AG10803 (cell line): ENCODE measurements at places on chromosomes 5 and 9.

DNA sequence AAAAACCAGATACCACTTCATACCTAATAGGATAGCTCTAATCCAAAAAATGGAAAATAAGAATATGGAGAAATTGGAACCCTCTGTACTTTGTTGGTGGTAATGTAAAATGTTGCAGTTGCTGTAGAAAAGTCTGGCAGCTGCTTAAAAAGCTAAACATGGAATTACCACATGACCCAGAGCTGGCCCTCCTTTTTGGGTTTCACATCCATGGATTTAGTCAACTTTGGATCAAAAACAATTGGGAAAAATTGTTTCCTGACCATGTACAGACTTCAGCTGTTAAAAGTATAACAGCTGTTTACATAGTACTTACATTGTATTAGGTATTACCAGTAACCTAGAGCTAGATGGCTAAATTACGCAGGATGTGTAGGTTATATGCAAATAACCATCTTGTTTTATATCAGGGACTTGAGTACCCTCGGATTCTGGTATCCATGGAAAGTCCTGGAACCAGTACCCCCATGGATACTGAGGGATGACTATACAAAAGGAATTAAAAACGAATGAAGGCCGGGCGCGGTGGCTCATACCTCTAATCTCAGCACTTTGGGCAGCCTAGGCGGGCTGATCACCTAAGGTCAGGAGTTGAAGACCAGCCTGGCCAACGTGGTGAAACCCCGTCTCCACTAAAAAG, 15.8 kb downstream of the DNAJA1 start:
- no peak for DNase-seq

DNA sequence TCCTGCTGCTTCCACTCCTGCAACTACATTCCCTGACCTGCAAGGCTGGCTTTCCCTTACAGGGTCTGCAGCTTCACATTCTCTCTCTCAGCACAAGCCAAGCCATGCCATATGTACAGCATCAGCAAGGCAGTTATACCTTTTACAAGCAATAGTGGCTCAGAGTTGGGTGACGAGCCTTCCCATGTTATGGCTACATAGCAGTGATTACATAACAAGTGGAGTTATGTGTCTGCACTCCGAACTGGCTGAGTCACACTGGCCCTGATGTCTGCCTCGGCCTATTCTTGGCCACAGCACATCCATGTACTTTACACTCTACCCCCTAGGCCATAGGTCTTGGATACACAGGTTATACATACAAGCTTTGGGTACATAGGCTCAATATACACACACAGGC, 52.0 kb upstream of the SNCAIP start:
- peak; percentile 91 for DNase-seq

- DNase-seq, result no peak
Observed at GRCh38 chr5:81147011-81147885, 85.9 kb upstream of the CKMT2 start.

- DNase-seq, result peak; percentile 10
Observed at GRCh38 chr9:133585481-133586351, 23.5 kb downstream of the FAM163B start.

- peak; percentile 29 for DNase-seq
Observed at GRCh38 chr5:83518319-83519061, 46.9 kb downstream of the VCAN start.

- no peak for DNase-seq
Observed at GRCh38 chr5:8879248-8879647, 666.6 kb downstream of the SEMA5A start.

GRCh38 chr9:119844431-119844830, 475.2 kb upstream of the BRINP1 start:
- no peak for DNase-seq

DNA sequence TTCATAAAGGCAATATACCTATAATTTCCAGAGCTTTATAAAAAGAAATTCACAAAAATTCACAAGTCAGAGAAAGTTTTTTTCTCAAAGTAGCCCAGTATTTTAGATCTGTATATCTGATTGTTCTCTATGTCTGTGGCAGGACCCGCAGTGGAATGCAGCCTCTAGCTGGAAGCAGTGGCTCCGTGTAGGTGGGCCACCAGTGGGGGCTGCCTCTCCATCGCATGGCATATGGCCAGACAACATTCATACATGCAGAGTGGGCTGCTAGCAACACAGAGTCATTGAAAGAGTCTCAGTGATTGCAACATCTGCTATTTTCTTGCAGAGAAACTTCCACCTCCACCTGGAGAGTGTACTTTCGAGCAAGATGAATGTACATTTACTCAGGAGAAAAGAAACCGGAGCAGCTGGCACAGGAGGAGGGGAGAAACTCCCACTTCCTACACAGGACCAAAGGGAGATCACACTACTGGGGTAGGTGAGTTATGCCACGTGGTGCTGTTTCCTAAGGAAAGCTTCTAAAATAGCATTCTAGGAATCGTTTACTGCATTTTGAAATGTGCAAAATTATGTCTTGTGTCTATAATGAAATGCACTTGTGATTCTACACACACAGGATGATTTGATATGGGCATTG, 88.5 kb upstream of the SMC5 start:
- no peak for DNase-seq

DNA sequence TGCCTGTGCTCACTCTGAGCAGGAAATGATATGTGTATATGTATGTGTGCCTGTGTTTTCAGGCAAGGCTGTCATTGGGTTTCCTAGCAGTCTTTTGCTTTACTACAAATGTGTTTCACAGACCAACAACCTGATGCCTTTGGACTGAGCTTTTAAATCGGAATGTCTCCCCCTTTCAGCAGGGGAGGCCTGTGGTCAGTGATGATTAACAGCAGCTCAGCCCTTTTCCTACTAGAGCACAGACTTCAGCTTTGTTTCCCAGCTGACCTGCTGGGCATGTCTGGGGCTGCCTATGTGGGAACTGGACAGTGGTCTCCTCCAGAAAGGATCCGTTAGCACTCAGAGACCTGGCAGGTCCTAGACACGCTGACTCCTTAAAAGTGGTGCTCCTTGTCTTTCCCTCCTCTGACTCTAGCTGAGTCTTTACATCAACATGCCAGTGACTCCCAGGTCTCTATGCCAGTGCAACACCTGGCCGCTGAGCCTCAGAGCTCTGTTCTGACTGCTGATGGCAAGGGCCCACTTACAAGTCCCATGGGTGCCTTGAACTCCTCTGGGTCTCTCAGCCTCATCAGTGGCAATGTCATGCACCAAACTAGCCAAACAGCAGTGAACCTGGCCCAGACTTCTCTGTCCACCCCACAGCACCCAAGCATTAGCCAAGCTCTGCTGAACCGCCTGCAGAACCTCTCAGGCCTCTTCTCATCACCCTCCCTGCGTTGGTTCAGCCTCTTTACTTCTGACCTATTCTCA, 7.7 kb downstream of the MACROH2A1 start:
- peak; percentile 93 for DNase-seq

GRCh38 chr9:29217966-29218365, 1644.7 kb upstream of the C9orf72 start:
- DNase-seq, result no peak

DNA sequence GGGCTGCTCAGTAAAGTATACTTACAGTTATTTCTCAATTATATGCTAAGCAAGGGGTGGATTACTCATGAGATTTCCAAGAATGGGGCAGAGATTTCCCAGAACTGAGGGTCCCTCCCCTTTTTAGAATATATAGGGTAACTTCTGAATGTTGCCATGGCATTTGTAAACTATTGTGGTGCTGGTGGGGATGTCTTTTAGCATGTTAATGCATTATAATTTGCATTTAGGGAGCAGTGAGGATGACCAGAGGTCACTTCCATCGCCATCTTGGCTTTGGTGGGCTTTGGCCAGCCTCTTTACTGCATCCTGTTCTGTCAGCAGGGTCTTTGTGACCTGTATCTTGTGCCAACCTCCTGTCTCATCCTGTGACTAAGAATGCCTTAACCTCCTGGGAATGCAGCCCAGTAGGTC, 35.5 kb downstream of the TTC1 start:
- DNase-seq, result no peak

DNA sequence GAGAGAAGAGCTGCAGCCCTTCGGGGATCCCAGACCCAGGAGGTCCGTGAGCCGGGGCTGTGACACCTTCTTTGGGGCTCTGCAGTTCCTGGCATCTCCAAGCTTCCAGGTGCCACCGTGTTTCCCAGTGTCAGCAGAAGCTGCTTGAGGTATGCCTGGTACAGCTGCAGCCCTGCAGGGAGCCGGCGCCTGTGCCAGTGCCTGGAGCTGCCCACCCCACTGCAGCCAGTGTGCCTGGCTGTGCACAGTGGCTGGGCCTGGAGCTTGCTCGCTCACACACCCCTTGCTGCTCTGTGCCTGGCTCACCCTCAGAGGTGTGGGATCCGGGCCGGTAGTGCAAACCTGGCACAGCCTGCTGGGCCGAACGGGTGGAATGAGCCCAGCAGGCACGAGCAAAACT, 65.5 kb downstream of the NACC2 start:
- DNase-seq, result no peak

- DNase-seq, result no peak
Observed at GRCh38 chr5:65037831-65038815, 269.4 kb downstream of the CWC27 start.

- DNase-seq, result peak; percentile 76
Observed at GRCh38 chr9:129160712-129161533, 17.1 kb downstream of the IER5L start.

DNA sequence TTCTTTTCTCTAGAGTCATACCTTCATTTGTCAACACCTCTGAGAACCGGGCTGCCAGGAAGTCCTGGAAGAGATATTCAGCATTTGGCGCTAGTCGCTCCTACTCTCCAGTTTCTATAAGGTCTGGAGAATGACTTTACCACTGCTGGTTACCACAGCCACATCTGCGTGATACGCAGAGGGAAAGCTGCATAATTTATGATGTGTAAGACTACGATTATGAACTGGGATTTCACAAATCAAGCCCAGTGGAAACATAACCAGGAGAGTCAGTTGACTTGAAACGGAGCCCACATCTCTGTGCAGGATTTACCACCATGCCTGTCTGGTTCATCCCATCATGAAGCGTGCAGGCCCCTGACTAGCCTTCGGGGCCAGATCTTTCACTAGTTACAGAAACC, 72.6 kb downstream of the FGF1 start:
- DNase-seq, result peak; percentile 81

GRCh38 chr5:3237276-3237868, 358.3 kb upstream of the IRX1 start:
- no peak for DNase-seq

DNA sequence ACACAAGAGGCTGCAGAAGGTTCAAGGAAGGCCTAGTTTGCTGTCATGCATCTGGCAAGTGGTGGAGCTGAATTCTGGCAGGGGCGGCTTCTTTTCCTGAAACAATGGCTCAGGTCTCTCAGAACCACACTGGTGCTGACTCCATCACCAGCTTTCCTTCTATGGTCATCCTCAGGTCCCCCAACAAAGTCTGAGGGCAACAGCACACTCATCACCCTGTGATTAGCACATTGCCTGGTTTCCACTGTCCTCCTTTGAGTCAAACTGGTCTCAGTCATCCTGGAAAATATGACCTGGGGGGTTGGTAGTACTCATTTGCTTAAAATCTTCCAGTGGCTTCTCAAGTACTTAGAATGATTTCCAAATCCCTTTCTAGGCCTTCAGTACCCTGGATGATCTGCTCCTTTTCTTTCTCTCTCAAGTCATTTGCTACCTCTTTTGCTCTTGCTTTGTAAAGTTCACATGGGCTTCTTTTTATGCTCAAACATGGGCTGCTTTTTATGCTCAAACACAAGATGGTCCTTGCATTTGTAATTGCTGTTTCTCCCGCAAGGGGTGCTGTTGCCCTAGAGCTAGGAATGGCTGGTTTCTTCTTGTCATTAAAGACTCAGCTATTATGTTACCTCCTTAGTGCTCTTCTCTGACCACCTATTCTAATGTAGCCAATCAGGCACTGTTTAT, 144.9 kb downstream of the ALDH1A1 start:
- no peak for DNase-seq

GRCh38 chr5:78300464-78301045, 6.1 kb upstream of the AP3B1 start:
- DNase-seq, result peak; percentile 37

DNA sequence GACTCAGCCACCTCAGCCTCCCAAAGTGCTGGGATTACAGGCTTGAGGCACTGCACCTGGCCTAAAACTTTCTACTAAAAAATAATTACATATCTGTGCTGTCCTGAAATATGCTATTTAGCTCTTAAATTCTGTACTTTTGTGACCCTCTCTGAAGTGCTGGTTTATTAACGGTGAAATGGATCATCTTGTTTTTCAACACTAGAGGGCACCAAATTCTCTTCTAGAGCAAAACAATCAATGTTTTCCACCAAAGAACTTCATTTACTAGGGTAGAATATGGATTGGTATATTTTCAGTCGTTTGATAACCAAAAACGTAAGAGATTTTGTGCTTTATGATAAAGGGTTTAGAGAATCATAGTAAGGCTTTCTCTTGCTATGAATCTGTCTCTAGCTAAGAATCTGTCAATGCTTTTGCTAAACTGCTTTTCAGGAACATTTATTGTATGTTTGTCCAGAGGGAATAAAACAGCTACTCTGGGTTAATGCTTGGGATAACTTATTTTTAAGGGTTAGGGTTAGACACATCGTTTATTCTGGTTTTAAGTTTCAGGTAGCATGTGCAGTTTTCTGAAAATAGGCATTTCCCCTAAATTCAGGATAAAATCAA, 63.6 kb downstream of the RNF180 start:
- peak; percentile 31 for DNase-seq

GRCh38 chr9:20369391-20369790, 252.9 kb downstream of the MLLT3 start:
- DNase-seq, result no peak

DNA sequence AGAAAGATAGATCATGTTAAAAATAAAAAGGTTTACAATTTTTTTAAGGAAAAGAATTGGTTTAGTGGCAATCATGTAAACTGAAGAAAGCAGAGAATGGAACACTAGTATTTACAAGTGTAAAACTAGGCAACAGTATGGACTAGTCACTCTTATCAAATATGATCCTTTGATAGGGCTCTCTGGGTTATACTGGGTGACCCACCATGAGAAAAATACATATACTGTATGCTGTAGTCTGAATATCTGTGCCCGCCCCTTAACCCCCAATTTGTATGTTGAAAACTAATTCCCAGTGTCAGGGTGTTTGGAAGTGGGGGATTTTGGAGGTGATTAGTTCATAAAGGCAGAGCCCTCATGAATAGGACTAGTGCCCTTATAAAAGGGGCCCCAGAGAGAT, 236.8 kb upstream of the TARS1 start:
- no peak for DNase-seq

GRCh38 chr9:114884787-114885452, 45.5 kb downstream of the TNFSF8 start:
- DNase-seq, result no peak

DNA sequence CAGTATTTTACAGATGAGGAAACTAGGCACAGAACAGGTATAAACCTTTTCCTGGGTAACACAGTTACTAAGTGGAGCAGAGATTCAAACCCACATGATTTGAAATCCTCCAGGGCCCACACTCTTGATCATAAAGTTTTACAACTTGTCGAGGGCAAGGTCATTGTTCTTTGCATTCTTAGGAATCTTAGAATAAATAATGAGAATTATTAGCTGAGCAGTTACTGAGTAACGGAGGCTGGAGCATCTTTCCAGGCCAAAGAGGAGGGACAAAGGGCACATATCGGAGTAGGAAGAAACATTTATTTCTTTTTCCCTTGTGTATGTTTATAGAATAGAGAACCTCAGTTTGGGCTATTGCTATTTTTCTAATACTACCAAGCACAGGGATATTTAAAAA, 27.1 kb upstream of the F2R start:
- peak; percentile 24 for DNase-seq
